ENCODE measurements at places on chromosomes 2 and 18.

DNA sequence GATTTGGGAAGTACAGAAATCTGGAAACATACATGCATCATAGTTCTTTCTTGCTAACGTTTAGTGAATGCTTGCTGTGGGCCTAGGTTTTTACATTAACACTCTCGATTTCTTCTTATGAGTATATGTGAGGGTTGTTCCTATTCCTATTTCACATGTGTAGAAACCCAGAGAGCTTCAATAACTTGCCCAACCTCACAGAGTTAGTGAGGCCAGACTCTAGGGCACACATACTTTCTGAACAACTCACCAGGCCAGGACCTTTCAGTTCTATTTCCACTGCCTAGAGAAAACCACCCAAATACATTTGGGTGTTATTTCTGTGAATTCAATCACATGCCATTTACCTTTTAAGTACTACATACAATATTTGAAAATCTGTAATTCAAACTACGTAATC, 8.2 kb upstream of the KCTD1 start:
- no peak for DNase-seq

GRCh38 chr2:236211296-236211695, 43.1 kb upstream of the GBX2 start:
- no peak for DNase-seq

DNA sequence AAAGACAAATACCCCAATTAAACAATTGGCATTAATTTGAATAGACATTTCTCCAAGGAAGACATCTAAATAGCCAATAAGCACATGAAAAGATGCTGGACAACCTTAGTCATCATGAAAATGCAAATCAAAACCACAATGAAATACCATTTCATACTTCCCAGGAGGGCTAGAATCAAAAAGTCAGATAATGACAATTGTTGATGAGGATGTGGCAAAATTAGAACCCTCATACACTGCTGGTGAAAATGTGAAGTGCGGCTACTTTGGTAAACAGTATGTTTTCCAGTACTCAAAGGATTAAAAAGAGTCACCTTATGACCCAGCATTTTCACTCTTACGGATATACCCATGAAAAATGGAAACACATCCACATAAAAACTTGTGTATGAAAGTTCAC, 91.6 kb downstream of the FIGN start:
- no peak for DNase-seq

GRCh38 chr2:73494031-73494430, 108.4 kb downstream of the ALMS1 start:
- no peak for DNase-seq

- peak; percentile 74 for DNase-seq
These were observed 4.7 kb downstream of the EPG5 start for GRCh38 chr18:45962461-45962860.

- no peak for DNase-seq
These were observed 656 bp downstream of the TBC1D8 start for GRCh38 chr2:101150306-101151145.

DNA sequence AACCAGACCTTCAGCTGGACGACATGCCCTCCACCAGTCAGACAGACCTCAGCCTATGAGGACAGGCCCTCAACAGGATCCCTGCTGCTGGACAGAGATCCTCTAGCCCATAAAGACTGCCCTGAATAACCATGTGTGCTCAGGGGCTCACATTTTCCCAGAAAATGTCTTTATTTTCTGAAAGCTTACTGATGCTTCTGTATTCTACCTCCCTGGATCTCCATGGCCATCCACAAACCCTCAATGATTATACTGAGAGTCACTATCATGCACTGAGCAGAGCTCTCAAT, 1.8 kb upstream of the PTPN18 start:
- no peak for DNase-seq

DNA sequence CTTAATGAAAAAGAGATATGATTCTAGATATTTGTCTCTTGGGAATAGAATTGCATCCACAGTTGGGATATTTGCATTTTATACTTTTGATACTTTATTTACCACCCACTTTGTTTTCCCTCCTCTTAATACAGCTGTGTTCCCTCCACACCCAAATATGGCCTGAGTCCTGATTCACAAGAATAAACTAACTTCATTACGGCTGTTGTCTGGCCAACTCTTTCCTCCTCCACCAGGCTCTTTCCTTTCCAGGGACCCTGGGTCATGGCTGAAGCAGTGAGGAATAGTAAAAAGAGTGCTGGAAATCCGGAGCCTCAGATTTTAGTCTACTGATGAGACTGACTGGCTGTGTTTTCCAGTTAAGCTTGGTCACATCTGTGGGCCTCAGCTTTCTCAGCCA, 48.4 kb upstream of the STAM2 start:
- no peak for DNase-seq

GRCh38 chr18:65623676-65624075, 127.1 kb upstream of the CDH7 start:
- no peak for DNase-seq

GRCh38 chr2:106953779-106954178, 67.8 kb upstream of the ST6GAL2 start:
- DNase-seq: no peak

- DNase-seq: no peak
These were observed 3.8 kb upstream of the FRZB start for GRCh38 chr2:182870227-182870626.

DNA sequence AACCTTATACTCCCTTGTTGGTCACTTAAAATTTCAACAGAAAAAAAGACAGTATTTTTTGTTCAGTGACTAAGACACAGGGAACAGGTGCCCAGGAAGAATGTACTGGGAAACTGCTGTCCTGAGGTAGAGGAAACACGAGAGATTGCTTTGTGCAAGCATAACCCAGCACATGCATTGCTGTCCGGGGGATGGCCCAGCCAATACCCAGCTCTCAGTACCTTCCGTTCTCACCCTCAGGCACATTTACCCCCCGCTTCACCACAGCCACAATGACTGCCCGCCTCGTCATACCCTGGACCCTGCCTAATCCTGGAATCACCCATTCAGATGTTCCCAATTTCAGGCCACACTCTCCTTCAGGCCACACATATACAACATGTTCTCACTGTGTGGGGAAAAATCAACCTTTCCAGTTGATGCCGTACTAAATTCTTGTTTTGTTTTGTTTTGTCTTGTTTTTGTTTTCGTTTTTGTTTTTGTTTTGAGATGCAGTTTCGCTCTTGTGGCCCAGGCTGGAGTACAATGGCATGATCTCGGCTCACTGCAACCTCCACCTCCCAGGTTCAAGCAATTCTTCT, 140.7 kb downstream of the ESCO1 start:
- DNase-seq: no peak

DNA sequence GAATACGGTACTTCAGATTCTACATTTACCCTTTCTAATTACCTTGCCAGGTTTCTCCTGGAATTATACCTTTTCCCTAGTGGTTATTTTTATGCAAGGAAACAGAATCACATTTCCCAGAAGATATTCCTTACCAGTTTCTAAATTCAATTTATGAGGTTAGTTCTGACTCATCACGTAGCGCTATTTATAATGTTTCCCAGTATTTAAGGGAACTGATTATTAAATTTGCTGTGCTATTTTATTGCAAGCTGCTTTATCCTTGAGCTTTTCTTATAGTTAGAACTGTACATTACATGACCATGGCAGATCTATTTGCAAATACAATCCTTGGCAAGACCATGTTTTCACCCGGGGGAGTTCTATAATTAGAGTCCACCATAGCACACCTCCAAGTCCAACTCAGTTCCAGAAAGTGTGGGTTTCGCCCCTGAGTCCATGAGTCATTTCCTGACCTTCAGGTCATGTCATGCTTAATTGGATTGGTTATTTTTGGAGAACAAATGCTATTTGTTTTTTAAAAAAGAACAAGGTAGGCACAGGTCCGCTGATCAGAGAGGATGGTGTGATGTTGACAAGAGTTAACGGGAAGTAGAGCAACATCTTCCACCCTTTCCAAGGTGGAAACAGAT, 126.6 kb downstream of the ZNF532 start:
- DNase-seq: no peak

- no peak for DNase-seq
These were observed 264.5 kb downstream of the MEIS1 start for GRCh38 chr2:66699416-66699792.

Data from inflammatory macrophage treated with lipopolysaccharide for 4 hours (primary cell).